ENCODE measurements at places on chromosomes 4 and X.
A peak's percentile ranks its signal among the peaks of the same experiment; 100 is the strongest.

- no peak for DNase-seq
Observed at GRCh38 chrX:53186351-53186750, 38.7 kb downstream of the KDM5C start.

DNA sequence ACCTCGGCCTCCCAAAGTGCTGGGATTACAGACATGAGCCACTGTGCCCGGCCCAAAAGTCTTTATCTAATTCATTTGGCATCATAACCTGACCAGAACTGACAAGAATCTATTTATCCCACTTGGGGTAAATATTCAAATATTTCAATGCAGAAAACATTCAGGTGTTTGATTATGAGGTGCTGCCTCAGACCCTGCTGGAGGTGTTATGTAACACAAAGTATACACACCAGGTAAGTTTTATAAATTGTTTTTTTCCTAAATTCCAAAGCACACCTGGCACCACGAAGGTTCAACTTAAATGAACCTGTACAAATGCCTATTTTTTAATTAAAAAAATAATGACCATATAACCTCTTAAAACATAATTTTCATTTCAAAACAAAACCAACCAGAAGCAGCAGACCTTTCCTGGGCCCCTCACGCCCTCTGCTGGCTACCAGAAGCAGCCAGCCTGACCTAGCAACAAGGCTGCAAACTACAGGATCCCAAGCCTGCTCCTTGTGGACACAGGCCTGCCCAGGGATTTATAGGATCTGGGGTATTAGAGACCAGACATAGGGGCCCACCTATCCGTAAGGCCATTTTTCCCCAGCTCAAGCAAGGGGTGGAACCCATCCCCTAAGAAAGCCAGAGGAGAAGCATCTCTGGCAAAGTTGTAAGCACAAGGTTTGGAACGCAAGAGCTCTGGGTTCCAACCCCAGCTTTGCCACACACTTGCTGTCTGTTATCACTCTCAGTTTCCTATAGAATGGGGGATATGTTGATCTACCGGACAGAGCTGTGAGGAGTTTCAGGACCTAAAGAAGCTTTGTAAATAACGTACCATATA lies 11.7 kb downstream of the OTUD5 start:
- peak; percentile 62 for DNase-seq

- DNase-seq, result no peak
Observed at GRCh38 chr4:169440446-169440845, 169.7 kb upstream of the SH3RF1 start.

- no peak for DNase-seq
Observed at GRCh38 chr4:41747230-41748055, 1.1 kb downstream of the PHOX2B start.

DNA sequence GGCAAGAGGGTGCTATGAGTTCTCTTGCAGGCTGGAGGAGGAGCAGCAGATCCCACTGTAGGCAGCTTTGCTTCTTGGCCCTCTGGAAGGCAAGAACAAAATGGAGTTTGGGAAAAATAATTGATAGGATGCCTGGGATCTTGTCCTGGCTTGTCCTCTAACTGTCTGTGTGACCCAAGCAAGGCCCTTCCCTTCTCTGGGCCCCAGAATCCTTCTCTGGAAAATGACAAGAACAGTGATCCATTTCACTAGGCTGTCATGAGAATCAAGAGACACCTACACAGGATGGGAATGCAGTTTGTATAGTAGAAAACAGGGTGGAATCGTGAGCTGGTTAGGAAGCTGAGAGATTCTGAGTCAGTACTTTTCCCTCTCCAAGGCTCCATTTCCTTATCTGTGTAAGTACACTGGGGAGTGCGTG lies 133.3 kb downstream of the PJA1 start:
- peak; percentile 42 for DNase-seq

GRCh38 chr4:6576512-6576911 lies 1.5 kb downstream of the MAN2B2 start:
- DNase-seq, result no peak

- no peak for DNase-seq
Observed at GRCh38 chr4:8019396-8020365, 80.0 kb upstream of the AFAP1 start.

DNA sequence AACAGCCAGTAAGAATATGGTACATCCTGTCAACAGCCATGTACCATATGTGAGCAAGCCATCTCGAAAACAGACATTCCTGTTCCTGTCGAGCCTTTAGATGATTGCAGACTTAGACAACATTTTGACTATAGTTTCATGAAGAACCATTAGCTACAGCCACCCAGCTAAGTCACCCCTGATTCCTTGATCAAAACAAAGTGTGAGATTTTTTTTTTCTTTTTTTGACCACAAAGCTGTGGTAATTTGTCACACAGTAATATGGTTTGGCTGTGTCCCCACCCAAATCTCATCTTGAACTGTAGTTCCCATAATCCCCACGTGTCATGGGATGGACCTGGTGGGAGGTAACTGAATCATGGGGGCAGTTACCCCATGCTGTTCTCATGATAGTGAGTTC lies 15.2 kb upstream of the HADH start:
- no peak for DNase-seq

DNA sequence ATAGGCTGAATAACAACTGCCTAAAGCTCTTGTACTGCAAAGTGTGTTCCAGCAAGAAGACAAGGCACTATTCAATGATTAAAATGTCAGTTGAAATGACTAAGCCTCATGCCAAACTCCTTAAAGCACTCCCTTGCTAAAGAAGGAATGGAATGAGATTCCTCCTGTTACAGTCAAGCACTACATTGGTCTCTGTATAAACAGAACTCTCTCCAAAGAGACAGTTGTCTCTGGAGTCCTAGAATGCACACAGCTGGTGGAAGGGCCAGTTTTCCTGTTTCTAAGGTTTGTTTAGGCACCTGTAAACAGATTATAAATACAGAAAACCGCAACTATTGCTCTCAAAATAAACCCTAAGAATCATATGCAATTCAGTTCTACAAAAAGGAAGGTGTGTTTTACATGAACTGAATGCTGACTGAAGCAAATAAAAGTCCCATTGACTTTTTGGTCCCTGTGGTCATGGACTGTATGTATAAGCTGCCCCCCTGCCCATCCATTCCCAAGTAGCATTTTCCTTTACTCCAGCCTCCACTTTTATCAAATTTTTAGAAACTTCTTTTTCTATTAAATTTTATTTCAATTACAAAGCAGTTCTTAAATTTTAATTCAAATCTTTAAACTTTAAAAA lies 47.0 kb downstream of the FAT1 start:
- DNase-seq, result peak; percentile 83

- DNase-seq, result no peak
Observed at GRCh38 chr4:105145903-105146275, 787 bp upstream of the TET2 start.

GRCh38 chrX:1493877-1494510 lies 41.3 kb upstream of the ASMTL start:
- DNase-seq, result no peak

DNA sequence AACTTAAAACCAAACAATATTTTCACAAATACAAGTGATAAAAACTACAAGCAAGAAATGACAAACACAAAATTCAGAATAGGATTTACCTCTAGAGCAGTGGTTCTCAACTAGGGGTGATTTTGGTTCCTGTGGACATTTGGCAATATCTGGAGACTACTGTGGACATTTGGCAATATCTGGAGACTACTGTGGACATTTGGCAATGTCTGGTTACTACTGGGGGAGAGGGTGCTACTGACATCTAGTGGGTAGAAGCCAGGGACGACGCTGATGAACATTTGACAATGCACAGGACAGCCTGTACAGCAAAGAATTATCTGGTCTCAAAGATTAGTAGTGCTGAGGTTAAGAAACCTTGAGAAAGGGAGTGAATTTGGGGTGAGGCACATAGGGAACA lies 169.8 kb downstream of the CLCN4 start:
- DNase-seq, result peak; percentile 52

Measured in fibroblast of pulmonary artery (primary cell).